ENCODE measurements at places on chromosomes 11 and 22. TPM values are rescaled to one million over a fixed set of nuclear protein-coding genes. Genes with fewer than 3 reads are reported as not detected.

The NUP160 gene
- 52.4 TPM for total RNA-seq

The BCO2 gene
- total RNA-seq = 1.5 TPM

The CCDC81 gene
- total RNA-seq = 1.3 TPM

The GLB1L2 gene
- total RNA-seq = 3.7 TPM

The IFITM5 gene
- not detected for total RNA-seq

The OR8D4 gene
- not detected for total RNA-seq

The OR8D2 gene
- total RNA-seq = not detected

The KCNQ1OT1 gene
- 0.83 TPM for total RNA-seq

The ANO9 gene
- 2.2 TPM for total RNA-seq

The MMP3 gene
- not detected for total RNA-seq

The OR52I1 gene
- not detected for total RNA-seq

The ADAMTS15 gene
- 1.1 TPM for total RNA-seq

The CAVIN3 gene
- 179 TPM for total RNA-seq

The ZNF408 gene
- total RNA-seq = 23.1 TPM

The TIMM10 gene
- total RNA-seq = 58.6 TPM

The SERHL2 gene
- total RNA-seq = 7.5 TPM

The ZNF215 gene
- 11.8 TPM for total RNA-seq

The KBTBD3 gene
- 4.0 TPM for total RNA-seq

The TEF gene
- 12.7 TPM for total RNA-seq

The PACSIN3 gene
- 76.2 TPM for total RNA-seq

The TRIM5 gene
- total RNA-seq = 12.3 TPM

The OLFML1 gene
- not detected for total RNA-seq

The CDHR5 gene
- not detected for total RNA-seq

The DEUP1 gene
- total RNA-seq = not detected

The AGBL2 gene
- 5.2 TPM for total RNA-seq

The SLC5A4 gene
- total RNA-seq = not detected

The OR2D2 gene
- not detected for total RNA-seq

The SIK3 gene
- total RNA-seq = 14.4 TPM

The OVOL1 gene
- total RNA-seq = 1.4 TPM

The INS gene
- not detected for total RNA-seq

The CASP1 gene
- not detected for total RNA-seq

The SMC1B gene
- not detected for total RNA-seq

The MS4A5 gene
- not detected for total RNA-seq

The GRM5 gene
- not detected for total RNA-seq

The DMC1 gene
- 20.4 TPM for total RNA-seq

The LRP4 gene
- 25.0 TPM for total RNA-seq

The PANX3 gene
- not detected for total RNA-seq

The TRIM51 gene
- total RNA-seq = not detected

The ROBO4 gene
- total RNA-seq = not detected

The NAGA gene
- 30.9 TPM for total RNA-seq

The SCGB1D2 gene
- not detected for total RNA-seq

The TBX10 gene
- total RNA-seq = not detected

The VSIG10L2 gene
- total RNA-seq = not detected

The OR2AG2 gene
- total RNA-seq = 0.07 TPM

The TSPAN32 gene
- total RNA-seq = not detected

The YPEL4 gene
- not detected for total RNA-seq

The FGF19 gene
- total RNA-seq = 36.7 TPM

The MS4A1 gene
- total RNA-seq = not detected

The POU2AF2 gene
- total RNA-seq = not detected

The SAA2 gene
- not detected for total RNA-seq

The CHRM1 gene
- not detected for total RNA-seq

The GLB1L3 gene
- total RNA-seq = 24.0 TPM

The FAM181B gene
- total RNA-seq = 1.1 TPM

The ARVCF gene
- total RNA-seq = 40.8 TPM

The EXPH5 gene
- 1.2 TPM for total RNA-seq

The CLMP gene
- total RNA-seq = 24.3 TPM

The C1QTNF6 gene
- 4.9 TPM for total RNA-seq

The MRE11 gene
- 18.5 TPM for total RNA-seq

All from H7 (cell line).